ENCODE measurements at places on chromosomes 4 and X.

- no peak for DNase-seq
These were observed 91.2 kb downstream of the HUWE1 start for GRCh38 chrX:53595266-53595810.

DNA sequence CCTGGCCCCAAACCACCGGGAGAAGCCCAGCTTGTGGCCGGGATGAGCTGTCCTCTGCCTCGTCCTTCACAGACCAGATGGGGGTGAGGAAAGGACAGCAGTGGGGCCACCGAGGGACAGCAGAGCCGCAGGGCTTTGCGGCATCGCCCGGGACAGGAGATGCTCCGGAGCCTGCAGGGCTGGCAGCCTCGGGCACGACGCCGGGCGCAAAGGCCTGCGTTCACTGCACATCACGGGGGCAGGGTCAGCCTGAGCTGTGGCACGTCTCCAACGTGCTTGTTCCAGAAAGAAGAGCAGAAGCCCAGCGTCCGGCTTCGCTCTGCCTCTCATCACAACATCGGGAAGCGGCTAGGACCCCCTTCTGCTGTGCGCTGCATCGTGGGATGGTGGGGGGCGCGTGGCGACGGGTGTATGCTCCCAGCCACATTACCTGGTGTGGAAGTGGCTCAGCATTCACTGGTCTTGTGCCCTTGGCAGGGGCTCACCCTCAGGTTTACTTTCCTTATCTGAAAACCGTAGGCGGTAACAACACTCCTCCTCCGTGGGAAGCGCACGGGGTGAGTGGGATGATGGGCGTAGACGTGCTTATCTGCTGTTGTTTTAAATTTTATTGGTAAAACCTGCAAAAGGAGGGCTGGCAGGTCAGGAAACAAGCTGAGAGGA, 7.4 kb downstream of the TADA2B start:
- DNase-seq, result no peak

DNA sequence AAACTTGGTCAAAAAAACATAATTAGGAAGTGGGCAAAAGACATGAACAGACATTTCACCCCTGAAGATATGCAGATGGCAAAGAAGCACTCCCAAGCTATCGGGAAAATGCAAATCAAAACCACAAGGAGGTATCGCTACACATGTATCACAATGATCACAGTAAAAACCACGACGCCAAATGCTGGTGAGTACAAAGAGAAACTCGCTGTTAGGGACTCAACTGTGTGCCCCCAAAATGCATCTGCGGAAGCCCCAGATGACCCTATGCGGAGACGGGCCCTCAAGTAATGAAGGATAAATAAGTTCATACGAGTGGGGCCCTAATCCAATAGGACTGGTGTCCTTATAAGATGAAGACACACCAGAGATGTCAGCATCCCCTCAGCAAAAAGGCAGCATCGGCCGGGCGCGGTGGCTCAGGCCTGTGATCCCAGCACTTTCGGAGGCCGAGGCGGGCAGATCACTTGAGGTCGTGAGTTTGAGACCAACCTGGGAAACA, 10.2 kb downstream of the GAK start:
- no peak for DNase-seq

- no peak for DNase-seq
These were observed 528 bp upstream of the SNCA start for GRCh38 chr4:89837385-89837992.

DNA sequence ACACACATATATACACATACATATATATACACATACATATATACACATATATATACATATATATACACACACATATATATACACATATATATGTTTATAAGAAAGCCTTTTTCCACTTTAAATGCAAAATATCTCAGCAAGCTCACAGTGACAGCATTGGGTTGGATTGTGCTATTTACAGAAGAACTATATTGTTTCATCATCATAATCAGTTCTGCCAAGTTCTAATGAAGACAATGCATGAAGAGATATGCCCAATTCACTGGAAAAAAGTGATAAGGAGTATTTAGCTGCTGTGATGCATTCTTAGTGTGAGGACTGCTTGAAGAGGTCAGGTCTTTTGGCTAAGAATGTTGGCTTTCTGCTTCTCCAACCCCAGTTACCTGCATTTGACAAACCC, 54.4 kb downstream of the RNF150 start:
- DNase-seq, result no peak

- no peak for DNase-seq
These were observed 37.8 kb upstream of the ATP6AP2 start for GRCh38 chrX:40542972-40543371.

DNA sequence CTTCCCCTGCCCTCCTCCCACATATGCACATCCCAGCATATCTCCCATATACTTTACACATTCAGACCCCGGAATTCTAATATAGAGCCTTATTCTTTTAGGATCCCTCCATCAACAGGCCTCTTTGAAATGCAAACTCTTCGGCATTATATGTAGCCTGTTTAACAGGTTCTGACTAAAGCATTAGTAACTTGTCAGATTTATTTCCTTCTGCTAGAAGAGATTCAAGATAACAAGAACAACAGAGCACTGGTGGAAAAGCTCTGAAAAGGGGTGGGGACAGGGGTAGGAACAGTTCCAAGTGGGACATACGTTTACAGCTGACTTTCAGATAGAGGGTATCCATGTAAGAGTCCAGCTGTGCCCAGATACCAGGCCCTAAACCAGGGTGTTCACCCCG, 31.7 kb upstream of the PRPS1 start:
- DNase-seq, result no peak

DNA sequence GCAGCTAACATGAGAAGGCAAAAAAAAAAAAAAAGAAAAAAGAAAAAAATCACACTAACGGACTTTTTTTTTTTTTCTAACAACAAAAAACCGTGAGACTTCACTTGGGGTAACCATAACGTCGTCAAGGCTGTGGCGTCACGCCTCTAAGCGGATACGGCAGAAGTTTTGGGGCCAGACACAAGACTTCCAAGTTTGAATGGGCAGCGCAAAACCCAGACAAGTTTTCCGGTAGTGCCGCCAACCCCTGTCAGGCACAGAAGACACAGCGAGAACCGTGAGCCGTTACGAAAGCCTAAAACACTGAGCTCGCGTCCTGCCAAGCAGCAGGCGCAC, 556 bp upstream of the SMARCA5 start:
- DNase-seq, result no peak

- DNase-seq, result no peak
These were observed 2.4 kb downstream of the CORIN start for GRCh38 chr4:47835494-47835893.

GRCh38 chr4:113069212-113069892, 19.9 kb downstream of the ANK2 start:
- DNase-seq, result no peak

DNA sequence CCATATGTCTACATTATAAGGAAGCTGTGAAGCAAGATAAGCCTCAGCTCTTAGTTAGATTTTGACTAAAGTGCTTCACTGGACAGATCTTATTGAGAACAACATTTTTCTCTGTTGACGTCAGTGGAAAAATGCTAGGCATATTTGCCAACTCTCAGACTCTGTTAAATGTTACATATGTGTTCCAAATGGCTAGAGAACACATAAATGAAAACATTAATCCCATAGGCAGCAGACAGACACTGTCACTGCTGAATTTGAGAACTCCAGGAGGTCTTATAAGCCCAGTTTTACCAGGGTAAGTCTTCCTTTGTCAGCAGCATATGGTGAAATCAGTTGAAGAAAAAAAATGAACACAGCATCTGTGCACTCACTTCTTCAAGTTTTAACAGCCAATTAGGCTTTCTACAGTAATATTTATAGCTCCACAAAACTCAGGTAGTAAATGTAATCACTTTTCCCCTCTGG, 186.9 kb downstream of the CAMK2D start:
- DNase-seq, result no peak

DNA sequence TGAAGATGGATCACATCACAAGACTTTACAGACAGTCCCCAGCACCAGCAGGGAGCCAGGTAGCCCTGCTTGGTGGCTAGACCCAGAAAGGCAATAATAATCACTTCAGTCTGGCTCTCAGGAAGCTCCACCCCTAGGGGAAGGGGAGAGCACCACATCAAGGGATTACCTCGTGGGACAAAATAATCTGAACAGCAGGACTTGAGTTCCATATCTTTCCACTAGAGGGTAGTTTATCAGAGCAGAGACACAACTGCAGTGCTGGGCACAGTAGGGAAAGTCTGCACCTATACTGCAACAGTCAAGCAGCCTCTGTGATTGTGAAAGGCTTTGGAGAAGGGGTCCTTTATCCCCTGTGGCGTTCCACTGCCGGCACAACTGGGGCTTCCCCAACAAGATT, 547.0 kb upstream of the POU3F4 start:
- DNase-seq, result no peak

DNA sequence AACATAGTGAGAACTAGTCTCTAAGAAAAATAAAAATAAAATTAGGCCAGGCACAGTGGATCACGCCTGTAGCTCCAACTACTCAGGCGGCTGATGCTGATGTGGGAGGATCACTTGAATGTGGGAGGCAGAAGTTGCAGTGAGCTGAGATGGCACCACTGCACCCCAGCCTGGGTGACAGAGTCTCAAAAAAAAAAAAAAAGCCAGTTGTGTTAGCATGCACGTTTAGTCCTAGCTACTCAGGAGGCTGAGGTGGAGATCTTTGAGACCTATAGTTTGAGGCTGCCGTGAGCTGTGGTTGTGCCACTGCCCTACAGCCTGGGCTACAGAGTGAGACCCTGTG, 2.5 kb downstream of the DCK start:
- no peak for DNase-seq

DNA sequence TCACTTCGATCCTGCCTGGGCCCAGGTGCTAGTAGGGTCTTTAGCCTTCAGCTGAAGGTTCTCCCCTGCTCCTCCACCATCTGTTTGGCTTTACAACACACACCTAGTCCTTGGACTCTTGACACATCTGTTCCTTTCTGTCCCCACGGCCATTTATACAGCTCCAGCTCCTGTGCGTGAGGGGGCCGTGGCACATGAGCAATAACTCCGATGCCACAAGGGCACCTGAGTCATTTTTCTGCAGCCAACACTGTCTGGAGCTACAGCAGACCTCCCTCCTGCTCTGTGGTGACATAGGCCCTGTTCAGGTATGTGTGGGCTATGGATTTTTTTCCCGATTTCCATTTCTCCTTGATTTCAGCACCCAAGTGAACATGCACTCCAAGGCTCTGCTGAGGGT, 44.7 kb upstream of the BCOR start:
- DNase-seq, result no peak

- no peak for DNase-seq
These were observed 70.7 kb upstream of the SLC4A4 start for GRCh38 chr4:71268166-71268565.

GRCh38 chrX:129779747-129780146, at the start of gene SASH3:
SASH3 (plus strand) TSS chrX:129779949; CDS start chrX:129780098, 149 bp downstream.
- DNase-seq, result peak; percentile 48

DNA sequence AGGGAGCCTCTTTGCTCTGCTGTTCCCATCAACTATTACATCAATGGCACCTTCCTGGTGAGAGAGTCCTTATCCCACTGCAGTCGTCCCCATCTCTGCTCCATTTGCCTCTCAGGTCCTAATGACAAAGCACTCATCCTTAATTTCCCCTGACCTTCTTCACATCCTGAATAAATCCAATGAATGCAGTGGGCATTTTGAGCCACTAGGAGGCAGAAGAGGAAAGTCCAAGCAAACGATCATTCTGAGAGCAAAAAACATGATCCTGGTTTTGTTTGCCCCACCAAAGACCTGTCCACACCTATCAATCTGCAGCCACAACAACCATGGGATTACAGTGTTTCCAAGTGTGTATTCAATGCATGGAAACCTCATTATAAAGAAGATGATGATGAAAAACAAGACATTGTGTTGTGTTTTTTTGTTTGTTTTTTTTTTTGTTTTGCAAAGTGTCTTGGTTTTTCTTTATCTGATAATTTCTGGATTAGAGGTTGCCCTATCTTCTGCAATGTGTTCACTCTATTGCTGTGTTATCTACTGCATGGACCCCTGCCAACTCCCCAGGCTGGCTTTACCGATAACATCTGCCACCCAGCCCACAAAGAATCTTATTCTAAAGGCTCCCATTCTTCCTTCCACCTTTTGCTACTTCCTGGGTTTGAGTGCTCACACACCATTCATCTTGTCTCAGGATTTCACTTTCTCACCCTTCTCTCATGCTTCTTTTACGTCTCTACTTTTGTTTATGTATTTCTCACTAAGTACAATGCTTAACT, 207.2 kb downstream of the NLGN4X start:
- DNase-seq, result no peak

- no peak for DNase-seq
These were observed 98.8 kb downstream of the ADRA2C start for GRCh38 chr4:3864742-3865721.

- no peak for DNase-seq
These were observed 213.5 kb downstream of the CBR4 start for GRCh38 chr4:168796362-168797106.

- DNase-seq, result no peak
These were observed 456.8 kb downstream of the TRAM1L1 start for GRCh38 chr4:116628598-116628997.

- no peak for DNase-seq
These were observed 195.9 kb downstream of the KDR start for GRCh38 chr4:54929459-54929858.

GRCh38 chr4:188691811-188692210, 552.6 kb downstream of the TRIML1 start:
- no peak for DNase-seq

DNA sequence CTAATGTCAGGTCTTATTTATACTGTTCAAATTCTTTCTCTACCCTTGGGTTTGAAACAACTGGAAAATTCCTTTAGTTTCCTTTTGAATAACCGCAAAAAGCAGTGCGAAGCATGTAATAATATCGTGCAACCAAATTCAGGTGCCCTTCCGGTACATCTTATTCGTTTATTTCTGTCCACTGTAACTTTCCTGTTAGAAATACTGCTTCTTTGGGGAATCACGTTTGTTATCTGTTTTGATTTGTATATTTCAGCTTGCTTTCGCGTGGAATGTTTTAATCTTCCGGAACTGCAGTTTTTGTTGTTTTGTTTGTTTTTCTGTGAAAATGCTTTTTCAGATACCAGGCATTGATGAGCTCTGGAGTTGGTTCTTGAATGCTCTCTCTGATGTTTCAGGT, 85.7 kb upstream of the HPRT1 start:
- DNase-seq, result no peak

DNA sequence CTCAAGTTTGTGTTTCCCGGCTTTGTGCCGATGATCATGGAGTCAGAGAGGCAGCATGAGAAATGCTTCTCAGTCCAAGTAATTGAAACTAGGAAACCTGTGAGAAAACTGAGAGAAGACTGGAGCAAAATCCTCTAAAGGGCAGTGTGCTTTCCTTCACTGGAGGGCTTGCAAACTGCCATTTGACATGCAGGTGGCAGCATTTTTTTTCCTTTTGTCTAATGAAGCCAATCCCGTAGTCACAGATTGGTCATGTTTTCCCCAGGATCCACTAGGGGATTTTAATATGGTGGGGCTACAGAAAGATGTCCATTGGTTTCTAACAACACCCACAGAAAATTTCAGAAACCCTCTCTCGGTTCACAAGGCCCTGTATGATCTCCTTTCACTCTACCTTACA, 117.4 kb upstream of the NUDT10 start:
- no peak for DNase-seq

DNA sequence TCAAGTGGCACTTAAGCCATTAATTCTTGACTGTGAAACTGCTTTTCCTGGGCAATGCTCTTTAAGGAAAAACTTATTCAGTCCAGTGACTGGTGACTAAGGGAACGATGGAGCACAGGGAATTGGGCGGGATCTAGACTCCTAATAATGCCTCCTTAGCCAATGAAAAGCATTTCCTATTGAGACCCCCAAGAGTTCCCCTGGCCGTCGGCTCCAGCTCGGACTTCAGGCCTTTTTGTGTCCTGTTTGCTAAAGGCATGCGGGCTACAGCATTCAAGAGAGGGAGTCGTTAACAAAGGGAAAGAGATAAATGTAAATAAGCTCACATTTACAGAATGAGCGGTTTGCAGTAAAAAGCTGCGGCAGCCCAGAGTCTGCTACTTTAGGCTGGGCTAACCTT, at the start of gene LPAR4:
Gene LPAR4 (plus strand): TSS at position 232 of the 400 bp plus-strand sequence. CDS start 7,150 bp downstream, outside the sequence.
- no peak for DNase-seq

Data from activated T-cell treated with anti-CD3 and anti-CD28 coated beads for 1 hour (primary cell).